ENCODE measurements at places on chromosomes 13 and 19. TPM values are rescaled to one million over a fixed set of nuclear protein-coding genes. Genes with fewer than 3 reads are reported as not detected.

DNA sequence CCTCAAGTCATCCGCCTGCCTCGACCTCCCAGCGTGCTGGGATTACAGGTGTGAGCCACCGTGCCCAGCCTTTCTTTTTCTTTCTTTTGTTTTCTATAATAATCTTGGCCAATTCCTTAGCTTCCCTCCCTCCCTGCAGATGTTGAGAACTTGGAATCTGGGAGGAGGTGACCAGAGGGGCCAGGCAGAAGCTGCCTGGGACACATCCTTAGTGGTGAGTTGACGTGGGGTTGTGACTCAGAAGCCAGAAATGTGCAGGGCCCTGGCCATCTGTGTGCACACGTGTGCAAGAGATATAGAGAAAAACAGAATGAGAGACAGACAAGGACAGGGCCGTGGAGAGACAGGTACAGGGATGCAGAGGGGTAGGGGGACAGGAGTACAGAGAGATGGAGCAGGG is 154.3 kb downstream of the SIPA1L3 start:
- DNase-seq, result no peak

Gene NKG7
- 3.7 TPM for total RNA-seq

- DNase-seq, result no peak
Observed at GRCh38 chr19:17248011-17248776, 2.5 kb upstream of the NR2F6 start.

Gene ERICH4
- total RNA-seq, result not detected

- no peak for DNase-seq
Observed at GRCh38 chr13:98741741-98742435, 10.6 kb downstream of the SLC15A1 start.

GRCh38 chr13:35855531-35856019 is 275.6 kb downstream of the DCLK1 start:
- no peak for DNase-seq

GRCh38 chr13:51453959-51454703 is 1.3 kb upstream of the INTS6 start:
- DNase-seq, result no peak

DNA sequence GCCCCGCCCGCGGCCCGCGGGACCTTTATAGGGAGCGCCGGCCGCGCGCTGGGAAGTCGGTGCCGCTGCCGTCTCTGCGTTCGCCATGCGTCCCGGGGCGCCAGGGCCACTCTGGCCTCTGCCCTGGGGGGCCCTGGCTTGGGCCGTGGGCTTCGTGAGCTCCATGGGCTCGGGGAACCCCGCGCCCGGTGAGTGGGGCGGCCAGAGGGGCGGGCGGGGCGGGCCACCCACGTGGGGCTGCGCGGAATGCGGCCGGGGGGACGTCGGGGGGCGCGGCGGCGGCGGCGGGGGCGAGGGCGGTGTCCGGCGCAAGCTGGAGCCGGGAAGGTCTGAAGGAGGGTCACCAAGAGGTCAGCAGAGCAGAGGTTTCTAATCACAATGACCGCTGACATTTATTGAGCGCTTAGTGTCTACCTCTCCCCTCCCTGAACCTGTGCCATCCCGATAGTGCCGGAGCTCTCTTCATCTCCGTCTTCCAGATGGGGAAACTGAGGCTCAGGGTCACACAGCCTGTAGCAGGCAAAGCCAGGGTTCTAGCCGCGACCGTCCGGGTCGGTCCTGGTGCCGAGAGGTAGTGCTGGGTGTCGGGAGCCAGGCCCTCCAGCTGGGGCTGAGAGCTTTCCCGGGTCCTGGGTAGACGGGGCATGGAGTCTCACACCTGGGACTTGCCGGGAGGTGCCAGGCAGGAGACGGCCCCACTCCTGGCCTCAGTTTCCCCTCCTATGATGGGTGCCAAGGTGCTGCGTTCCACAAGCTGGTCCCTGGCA is at the start of gene FSTL3:
FSTL3 (plus strand) TSS at position 54 of the 767 bp plus-strand sequence; CDS start at position 86, 32 bp downstream.
- no peak for DNase-seq

DNA sequence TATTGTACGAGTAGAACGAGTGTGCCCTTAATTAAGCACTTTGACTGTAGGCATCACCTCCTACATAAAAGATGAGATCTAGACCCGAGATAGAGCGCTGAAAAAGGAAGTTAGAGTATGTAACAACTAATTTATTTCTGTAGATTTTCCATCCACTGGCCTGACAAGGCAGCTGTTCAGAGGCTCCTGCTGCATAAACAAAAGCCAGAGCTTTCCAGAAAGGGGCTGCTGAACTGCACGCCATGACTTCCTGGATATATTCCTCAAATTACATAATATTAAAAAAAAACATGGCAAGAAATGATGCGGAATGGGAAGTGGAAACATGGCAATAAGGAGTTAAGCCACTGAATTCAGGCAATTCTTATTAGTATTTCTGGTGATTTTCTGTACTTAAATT is 89.7 kb downstream of the AKAP11 start:
- DNase-seq, result no peak

- DNase-seq, result no peak
Observed at GRCh38 chr13:74017301-74018061, 116.7 kb downstream of the KLF12 start.

DNA sequence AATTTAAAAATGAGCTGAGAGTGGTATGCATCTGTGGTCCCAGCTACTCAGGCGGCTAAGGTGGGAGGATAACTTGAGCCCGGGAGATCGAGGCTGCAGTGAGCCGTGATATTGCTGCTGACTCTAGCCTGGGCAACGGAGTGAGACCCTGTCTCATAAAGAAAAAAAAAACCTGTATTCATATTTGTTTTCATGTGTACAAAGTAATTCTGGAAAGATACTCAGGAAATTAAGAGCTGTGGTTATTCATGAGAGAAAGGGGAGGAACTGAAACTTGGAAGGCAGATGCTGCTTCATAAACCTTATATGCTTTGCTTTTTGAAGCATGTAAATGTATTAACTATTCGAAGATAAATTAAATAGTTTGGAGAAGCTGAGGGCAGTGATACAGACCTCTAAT is 8.8 kb upstream of the RLN3 start:
- no peak for DNase-seq

- DNase-seq, result no peak
Observed at GRCh38 chr13:50731400-50731799, 112.1 kb downstream of the DLEU7 start.

Gene FFAR3
- 1.4 TPM for total RNA-seq

Gene CD209
- 63.5 TPM for total RNA-seq

DNA sequence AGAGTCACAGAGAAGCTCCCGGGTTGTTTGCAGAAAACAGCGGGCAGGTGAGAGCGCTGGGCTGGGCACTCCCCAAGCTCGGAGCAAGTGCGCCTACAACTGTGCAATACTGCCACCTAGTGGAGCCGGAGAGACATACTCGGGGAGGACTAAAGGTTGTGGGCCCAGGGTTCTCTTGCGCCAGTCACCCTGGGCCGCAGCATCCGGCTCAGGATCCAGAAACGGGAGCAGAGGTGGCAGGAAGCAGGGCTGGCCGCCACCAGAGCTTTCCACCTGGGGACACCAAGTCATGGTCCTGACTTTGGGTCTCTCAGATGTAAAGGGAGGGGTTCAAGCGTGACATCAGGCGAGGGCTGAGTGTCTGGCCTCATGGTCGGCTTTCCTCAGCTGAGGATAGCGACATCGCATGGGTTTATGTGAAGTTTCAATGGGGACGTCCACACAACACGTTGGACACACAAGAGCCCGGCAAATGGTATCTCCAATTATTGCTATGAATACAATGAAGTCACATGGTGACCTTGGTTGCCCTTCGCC is 11.2 kb upstream of the KLK4 start:
- no peak for DNase-seq

GRCh38 chr13:23999424-23999823 is 102.1 kb upstream of the C1QTNF9B start:
- DNase-seq, result no peak

- no peak for DNase-seq
Observed at GRCh38 chr13:32134241-32135055, 102.9 kb downstream of the FRY start.

DNA sequence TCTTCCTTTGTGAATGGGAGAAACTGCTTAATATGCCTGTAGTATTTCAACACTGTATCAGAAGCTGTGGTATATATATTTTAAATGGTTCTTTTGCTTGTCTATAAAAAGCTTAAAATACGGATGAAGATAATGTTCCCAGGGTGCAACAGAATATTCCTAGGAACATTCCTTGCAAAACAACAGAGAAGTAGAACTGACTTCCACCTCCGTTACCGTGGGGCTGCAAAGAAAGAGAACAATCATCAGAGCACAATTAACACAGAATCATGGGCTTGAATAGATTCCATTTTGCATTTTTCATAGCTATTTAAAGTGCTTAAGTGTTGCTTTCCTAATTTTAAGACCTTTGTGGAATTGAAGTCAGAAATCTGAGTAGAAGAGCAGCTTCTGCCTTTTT is 1227.7 kb downstream of the EFNB2 start:
- no peak for DNase-seq

Gene SWSAP1
- 1.2 TPM for total RNA-seq

GRCh38 chr13:48264058-48264457 is 31.1 kb downstream of the ITM2B start:
- DNase-seq, result no peak

Gene MADCAM1
- 1.7 TPM for total RNA-seq

- peak; percentile 81 for DNase-seq
Observed at GRCh38 chr13:113860665-113861432, 3.0 kb downstream of the GAS6 start.

- DNase-seq, result no peak
Observed at GRCh38 chr19:40469011-40469410, 2.2 kb downstream of the SPTBN4 start.

Gene PGLYRP2
- not detected for total RNA-seq

All from mesenteric fat pad (tissue), 1 donor.